ENCODE measurements at places on chromosomes 12 and 14.

GRCh38 chr14:80663541-80663940 lies 278.0 kb downstream of the CEP128 start:
- no peak for DNase-seq

- no peak for DNase-seq
These were observed 144.7 kb downstream of the ALX1 start for GRCh38 chr12:85424581-85425348.

GRCh38 chr14:102094101-102094500 lies 7.3 kb upstream of the HSP90AA1 start:
- no peak for DNase-seq

DNA sequence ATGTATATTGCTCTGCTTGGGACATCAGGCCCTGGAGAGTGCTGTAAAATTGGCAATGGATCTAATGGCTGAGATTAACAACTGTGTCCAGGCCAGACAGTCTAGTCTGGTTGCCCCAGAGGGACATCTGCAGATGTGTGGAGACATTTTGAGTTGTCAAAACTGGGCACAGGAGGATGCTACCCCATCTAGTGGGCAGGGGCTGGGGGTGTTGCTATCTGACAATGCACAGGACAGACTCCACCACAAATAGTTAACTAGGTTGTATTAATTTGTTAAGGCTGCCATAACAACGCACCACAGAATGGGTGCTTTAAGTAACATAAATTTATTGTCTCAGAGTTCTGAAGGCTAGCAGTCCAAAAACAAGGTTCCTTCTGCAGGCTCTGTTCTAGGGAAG lies 302.5 kb upstream of the AMIGO2 start:
- no peak for DNase-seq

- no peak for DNase-seq
These were observed 82.7 kb downstream of the LGMN start for GRCh38 chr14:92665661-92666110.

DNA sequence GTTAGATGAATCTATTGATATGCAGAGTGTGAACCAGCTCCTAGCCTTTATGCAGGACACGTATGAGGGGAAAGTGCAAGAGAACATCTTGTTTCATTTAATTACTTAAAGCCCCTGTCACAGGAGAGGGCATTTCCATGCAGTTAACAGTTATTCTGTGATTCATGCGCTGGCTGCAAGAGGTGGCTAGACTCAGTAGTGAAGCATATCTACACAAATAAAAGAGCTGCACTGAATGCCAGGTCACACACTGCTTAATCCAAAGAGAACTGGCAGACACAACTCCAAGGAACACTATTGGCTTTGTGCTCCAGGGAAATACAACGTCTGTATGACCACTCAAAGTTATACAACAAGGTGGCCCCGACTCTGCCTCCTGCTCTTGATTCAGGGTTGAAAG lies 394.1 kb downstream of the C12orf75 start:
- DNase-seq = no peak

DNA sequence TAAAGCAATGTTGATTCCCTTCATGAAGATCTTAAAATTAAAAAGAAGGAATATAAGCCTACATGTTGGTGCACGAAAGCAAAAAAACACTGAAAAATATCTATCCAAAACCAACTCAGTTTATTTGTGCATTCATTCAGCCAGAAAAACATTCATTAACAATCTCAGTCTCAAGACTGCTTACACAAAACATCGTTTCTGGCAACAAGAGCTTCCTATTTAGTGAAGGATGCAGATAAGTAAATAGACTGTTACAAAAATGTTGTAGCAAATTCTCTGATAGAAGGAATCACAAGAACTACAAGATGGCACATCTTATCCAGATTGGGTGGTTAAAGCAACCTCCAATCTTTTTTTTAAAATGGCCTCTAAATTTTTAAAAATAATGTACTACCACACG lies 69.7 kb upstream of the DCN start:
- DNase-seq = no peak

- no peak for DNase-seq
These were observed 19.5 kb downstream of the PRKAB1 start for GRCh38 chr12:119687406-119687805.

DNA sequence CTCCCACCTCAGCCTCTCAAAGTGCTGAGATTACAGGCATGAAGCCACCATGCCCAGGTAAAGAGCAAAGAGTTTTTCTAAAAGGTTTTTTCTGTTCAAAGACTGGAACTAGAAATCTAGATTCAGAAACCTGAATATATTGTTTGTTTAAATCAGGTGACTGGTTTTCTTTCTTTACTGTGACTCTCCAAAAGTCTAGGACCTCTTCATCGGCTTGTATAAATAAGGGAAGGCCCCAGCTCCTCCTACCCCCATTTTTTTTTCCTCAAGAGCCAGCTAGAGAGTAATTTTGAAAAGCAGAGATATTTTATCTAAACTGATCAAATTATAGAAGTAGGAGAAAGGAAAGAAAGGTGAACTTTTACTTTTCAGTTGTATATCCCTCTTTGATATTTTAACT lies 48.0 kb downstream of the TMEM116 start:
- DNase-seq = no peak
